ENCODE measurements at places on chromosomes 2 and 18.

GRCh38 chr2:59288771-59289170, 1047.6 kb upstream of the FANCL start:
- DNase-seq = no peak

DNA sequence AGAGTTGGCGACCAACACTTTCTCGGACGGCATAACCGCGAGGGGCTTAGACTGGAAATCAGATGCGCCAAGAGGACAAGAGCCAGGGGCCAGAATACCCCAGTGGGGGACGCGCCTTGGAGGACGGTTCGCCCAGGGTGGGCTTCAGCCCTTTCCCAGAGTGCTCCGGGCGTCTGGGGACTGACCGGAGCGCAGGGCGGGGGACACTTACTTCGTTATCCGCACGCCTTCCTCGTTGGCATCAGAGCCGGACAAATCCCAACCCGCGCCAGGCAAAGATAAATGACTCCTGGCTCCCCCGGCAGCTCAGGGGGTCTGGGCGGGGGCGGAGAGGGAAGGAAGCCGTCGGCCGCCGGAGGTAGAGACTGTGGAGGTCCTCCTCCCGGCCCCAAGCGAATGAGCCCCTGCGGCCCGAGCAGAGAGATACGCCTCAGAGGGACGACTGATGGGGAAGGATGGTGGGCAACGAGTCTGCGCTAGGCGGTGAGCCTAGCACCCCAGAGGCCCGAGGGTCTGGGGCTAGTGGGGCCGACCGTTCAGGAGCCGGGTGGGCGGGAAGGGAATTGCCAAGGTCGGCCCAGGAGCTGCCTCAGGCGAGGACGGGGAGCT, 4.7 kb upstream of the SATB2 start:
- no peak for DNase-seq

GRCh38 chr2:31710121-31710520, 129.4 kb upstream of the SRD5A2 start:
- DNase-seq = no peak

DNA sequence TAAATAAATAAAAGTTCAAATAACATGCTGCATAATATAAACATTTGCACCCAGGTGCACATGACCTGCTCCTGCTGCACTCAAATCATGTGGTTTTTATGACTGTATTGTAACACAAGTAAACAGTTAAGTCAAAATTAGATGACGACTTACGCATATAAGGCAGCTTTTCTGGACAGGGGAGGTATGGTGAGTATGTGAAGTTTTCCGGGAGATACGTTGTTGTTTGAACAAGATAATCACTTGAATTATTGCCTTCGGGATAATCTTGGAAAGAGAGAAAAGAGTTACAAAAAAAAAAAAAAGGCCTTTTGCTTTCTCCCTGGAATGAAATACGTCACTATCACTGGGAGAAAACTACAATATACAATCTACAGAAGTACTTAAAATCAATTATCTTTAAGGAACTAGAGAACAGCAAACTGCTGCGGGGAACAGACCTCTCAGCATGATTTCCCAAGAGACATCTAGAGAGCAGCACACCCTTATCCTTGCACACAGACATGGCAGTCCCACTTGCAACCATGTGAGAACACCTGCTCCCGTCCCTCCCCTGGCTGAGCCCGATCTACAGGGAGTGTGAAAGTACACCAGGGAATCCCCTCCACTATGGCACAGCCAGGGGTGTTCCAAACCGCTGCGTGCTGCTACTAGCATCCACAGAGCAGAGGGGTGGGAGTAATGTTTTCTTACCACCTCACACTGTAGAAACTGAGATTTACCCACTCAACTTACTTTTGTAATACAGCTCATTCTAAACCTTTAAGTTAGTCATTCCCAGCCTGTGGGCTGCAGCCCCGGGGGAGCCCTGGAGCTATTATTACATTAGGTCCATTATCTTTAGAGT, 26.3 kb downstream of the B4GALT6 start:
- DNase-seq = no peak

DNA sequence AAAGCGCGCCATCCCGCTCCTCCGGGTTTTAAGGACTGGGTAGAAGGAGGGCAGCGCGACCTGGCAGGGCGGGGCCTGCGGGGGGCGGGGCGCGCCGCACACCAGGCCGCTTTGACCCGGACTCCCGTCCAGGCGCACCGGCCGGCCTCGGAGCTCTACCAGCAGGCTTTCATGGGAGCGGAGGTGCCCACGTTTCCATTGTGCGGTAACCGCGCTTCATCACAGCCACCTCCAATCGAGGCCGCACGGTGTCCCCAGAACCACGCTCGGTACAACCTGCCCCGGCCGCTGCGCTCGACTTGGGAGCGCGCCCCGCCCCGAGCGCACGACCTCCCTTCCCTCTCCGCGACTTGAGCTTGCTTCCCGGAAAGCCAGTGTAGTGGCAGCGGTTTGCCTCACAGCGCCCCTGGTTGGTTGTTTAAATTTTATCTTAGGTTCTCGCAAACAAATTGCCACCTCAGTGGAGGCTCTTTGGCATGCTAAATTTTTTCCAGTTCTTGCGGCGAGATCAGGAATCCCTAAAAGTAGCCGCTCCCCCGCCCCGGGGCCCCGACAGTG, 280 bp upstream of the CYP1B1 start:
- peak; percentile 77 for DNase-seq

GRCh38 chr2:189797902-189798301, 13.7 kb downstream of the PMS1 start:
- no peak for DNase-seq

Data from NCI-H1694 (cell line).